Astrocyte (in vitro differentiated cells and primary cell): ENCODE measurements at places on chromosomes 4 and X.

GRCh38 chr4:41792166-41792565 is 43.6 kb upstream of the PHOX2B start:
- peaks cover 12% of the 10 kb centered on the region for H3K27me3 ChIP-seq
- no peak overlapping the region for H3K27ac ChIP-seq
- DNase-seq, result no peak
- no peaks in the 10 kb centered on the region for H3K4me1 ChIP-seq

GRCh38 chrX:123199338-123199737 is 15.3 kb downstream of the GRIA3 start:
- H3K36me3 ChIP-seq, result no peaks in the 10 kb centered on the region
- no peaks in the 10 kb centered on the region for H3K4me1 ChIP-seq
- H3K27ac ChIP-seq, result no peak overlapping the region
- DNase-seq, result no peak
- no peak overlapping the region for H3K4me3 ChIP-seq
- no peaks in the 10 kb centered on the region for H3K27me3 ChIP-seq

- no peaks in the 10 kb centered on the region for H3K36me3 ChIP-seq
- H3K27me3 ChIP-seq, result no peaks in the 10 kb centered on the region
- no peak for DNase-seq
These were observed 134.2 kb downstream of the MAML3 start for GRCh38 chr4:140019619-140020347.

GRCh38 chrX:56813318-56813837 is 84.3 kb downstream of the NBDY start:
- H3K4me1 ChIP-seq, result no peaks in the 10 kb centered on the region
- no peaks in the 10 kb centered on the region for H3K27me3 ChIP-seq
- H3K4me3 ChIP-seq, result no peak overlapping the region
- H3K36me3 ChIP-seq, result no peaks in the 10 kb centered on the region
- no peak overlapping the region for H3K27ac ChIP-seq
- peak; percentile 75 for DNase-seq

- H3K4me3 ChIP-seq, result no peak overlapping the region
- no peak for DNase-seq
- H3K36me3 ChIP-seq, result no peaks in the 10 kb centered on the region
- no peaks in the 10 kb centered on the region for H3K27me3 ChIP-seq
These were observed 281.4 kb upstream of the EDA2R start for GRCh38 chrX:66920296-66920695.

- H3K27ac ChIP-seq, result no peak overlapping the region
- no peaks in the 10 kb centered on the region for H3K27me3 ChIP-seq
- H3K4me3 ChIP-seq, result no peak overlapping the region
- peaks cover 7% of the 10 kb centered on the region for H3K4me1 ChIP-seq
- no peak for DNase-seq
These were observed 57.2 kb upstream of the HS3ST1 start for GRCh38 chr4:11485926-11486325.

DNA sequence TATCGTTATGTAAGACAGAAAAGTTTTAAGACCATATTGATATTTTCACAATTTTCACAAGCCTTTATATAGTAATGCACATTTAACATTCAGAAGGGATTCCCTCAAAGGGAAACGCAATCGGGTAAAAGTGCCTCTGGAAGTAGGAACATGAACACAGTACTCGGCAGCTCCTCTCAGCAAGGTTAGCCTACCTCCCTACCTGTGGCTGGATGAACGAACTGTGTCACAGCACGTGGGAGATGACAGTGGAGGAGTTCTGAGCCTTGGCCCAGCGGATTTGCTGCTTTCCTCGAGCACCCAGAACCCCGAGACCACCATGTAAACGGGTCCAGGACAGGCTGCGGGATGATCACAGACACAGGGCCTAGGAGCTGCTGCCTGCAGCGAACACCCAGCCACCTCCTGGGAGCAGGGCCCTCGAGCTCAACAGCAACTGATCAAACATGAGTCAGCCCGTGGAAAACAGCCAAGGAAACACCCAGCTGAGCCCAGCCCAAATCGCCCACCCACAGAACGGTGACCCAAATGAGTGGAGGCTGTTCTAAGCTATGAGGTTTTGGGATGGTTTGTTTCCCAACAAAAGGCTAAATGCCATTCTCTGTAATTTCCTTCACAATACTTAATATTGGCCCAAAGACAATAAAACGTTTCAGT is 30.4 kb downstream of the FAT1 start:
- peaks cover 11% of the 10 kb centered on the region for H3K36me3 ChIP-seq
- H3K4me3 ChIP-seq, result no peak overlapping the region
- H3K27ac ChIP-seq, result peak overlapping the region; percentile 46
- H3K27me3 ChIP-seq, result no peaks in the 10 kb centered on the region

DNA sequence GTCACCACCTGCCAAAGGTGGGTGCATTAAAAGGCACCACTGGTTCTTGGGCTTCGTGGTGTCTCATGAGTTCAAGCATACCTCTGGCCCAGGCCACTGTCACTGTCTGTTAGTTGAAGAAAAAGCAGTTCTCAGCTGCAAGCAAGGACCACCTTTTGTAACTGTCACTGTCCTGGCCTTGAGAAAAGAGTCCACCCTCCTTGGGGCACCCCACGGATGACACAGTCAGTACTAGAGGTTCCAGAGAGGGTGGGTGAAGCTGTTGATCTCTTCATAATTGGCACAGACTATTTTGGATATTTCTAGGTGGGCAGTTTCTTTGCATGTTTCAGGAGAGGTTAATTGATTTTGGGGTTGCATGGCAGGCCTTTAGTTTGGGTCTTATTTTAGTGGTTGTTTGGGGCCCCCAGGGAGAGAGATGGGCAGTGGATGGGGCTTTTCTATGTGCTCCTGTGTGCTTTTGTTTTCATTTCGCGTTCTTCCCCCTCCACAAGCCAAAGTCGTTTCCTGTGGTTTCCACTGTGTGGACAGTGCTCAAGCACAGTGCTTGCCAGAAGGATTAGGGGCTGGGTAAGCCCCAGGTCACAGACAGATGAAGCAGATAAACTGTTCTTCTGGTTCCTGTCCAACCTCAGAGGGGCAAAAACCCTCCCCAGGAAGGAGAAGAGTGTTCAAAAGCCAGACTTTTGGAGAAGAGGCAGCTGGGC is 156.2 kb upstream of the PPP1R2C start:
- no peaks in the 10 kb centered on the region for H3K27me3 ChIP-seq
- no peaks in the 10 kb centered on the region for H3K36me3 ChIP-seq
- H3K4me3 ChIP-seq, result no peak overlapping the region
- no peaks in the 10 kb centered on the region for H3K4me1 ChIP-seq
- no peak for DNase-seq
- no peak overlapping the region for H3K27ac ChIP-seq

GRCh38 chr4:94486372-94486801 is 34.6 kb downstream of the PDLIM5 start:
- no peak overlapping the region for H3K27ac ChIP-seq
- H3K4me3 ChIP-seq, result no peak overlapping the region
- H3K27me3 ChIP-seq, result no peaks in the 10 kb centered on the region
- peaks cover 3% of the 10 kb centered on the region for H3K36me3 ChIP-seq

DNA sequence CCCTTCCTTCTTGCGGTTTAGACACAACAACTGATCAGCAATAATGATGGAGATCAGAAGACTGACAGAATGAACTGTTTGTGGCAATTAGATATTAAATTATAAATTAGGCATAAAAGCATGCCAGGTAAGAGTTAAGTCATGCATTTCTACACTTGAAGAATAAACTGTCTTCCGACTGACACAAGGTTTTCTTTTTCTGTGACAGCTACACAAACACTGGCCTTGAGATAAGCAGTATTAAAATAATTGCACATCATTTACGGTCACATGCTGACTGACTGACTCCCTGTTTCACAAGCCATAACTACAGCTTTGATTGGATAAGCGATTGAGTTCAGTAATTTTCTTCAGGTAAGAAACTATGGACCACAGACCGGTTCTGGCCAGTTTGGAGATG is 56.2 kb downstream of the UBE2NL start:
- no peak overlapping the region for H3K4me3 ChIP-seq
- H3K27me3 ChIP-seq, result no peaks in the 10 kb centered on the region
- H3K4me1 ChIP-seq, result no peaks in the 10 kb centered on the region

GRCh38 chr4:114752391-114753165 is 154.0 kb downstream of the UGT8 start:
- H3K36me3 ChIP-seq, result no peaks in the 10 kb centered on the region
- H3K27ac ChIP-seq, result no peak overlapping the region
- no peak for DNase-seq
- H3K27me3 ChIP-seq, result no peaks in the 10 kb centered on the region
- H3K4me3 ChIP-seq, result no peak overlapping the region

GRCh38 chr4:148515248-148515647 is 73.0 kb upstream of the NR3C2 start:
- H3K27ac ChIP-seq, result no peak overlapping the region
- H3K4me3 ChIP-seq, result no peak overlapping the region
- H3K27me3 ChIP-seq, result no peaks in the 10 kb centered on the region

DNA sequence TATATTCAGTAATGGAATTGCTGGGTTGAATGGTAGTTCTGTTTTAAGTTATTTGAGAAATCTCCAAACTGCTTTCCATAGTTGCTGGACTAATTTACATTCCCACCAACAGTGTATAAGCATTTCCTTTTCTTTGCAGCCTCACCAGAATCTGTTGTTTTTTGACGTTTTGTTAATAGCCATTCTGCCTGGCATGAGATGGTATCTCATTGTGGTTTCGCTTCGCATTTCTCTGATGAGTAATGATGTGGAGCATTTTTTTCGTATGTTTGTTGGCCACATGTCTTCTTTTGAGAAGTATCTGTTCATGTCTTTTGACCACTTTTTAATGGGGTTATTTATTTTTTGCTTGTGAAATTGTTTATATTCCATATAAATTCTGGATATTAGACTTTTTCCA is 13.6 kb upstream of the MAGED4B start:
- no peaks in the 10 kb centered on the region for H3K36me3 ChIP-seq
- no peaks in the 10 kb centered on the region for H3K4me1 ChIP-seq
- no peak overlapping the region for H3K27ac ChIP-seq
- peak; percentile 53 for DNase-seq

DNA sequence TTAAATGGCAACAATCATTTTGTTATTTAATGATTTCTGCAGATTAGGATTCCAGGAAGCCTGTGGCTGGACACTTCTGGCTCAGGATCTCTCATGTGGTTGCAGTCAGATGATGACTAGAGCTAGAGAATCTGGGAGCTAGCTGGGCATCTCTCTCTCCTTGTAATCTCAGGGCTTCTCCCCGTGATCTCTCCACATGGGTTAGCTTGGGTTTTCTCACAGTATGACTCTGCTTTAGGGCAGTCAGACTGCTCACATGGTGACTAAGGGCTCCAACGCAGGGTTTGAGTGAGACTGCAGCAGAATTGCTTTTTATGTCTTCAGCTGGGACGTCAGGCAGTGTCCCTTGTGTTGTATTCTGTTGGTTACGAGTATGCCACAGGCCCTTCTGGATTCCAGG is 361.4 kb downstream of the CBLL2 start:
- H3K4me1 ChIP-seq, result peaks cover 8% of the 10 kb centered on the region
- peak; percentile 85 for DNase-seq
- H3K27me3 ChIP-seq, result no peaks in the 10 kb centered on the region
- H3K27ac ChIP-seq, result peak overlapping the region; percentile 73
- no peak overlapping the region for H3K4me3 ChIP-seq
- H3K36me3 ChIP-seq, result no peaks in the 10 kb centered on the region

DNA sequence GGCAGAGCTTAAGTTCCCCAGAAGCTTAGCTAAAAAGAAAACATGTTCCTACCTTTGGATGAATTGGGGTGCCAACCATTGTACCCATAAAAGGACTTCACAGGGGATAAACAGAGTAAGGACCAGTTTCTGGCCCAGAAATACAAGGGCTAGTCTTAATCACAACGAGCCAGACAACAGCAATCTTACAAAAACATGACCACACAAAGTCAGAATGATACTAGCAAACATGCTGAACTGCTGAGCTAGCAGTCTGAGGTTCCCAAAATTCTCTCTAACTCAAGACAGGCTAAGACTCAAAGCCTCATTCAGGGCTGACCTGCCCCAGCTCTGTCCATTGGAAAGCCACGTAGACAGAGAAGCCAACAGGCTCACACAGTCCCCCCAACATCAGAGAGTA is 40.3 kb downstream of the ATP11C start:
- H3K27ac ChIP-seq, result no peak overlapping the region
- H3K27me3 ChIP-seq, result no peaks in the 10 kb centered on the region
- H3K36me3 ChIP-seq, result no peaks in the 10 kb centered on the region
- H3K4me1 ChIP-seq, result peaks cover 18% of the 10 kb centered on the region
- H3K4me3 ChIP-seq, result no peak overlapping the region

GRCh38 chr4:30461218-30461617 is 259.0 kb upstream of the PCDH7 start:
- H3K27ac ChIP-seq, result no peak overlapping the region
- no peaks in the 10 kb centered on the region for H3K27me3 ChIP-seq
- no peak for DNase-seq

DNA sequence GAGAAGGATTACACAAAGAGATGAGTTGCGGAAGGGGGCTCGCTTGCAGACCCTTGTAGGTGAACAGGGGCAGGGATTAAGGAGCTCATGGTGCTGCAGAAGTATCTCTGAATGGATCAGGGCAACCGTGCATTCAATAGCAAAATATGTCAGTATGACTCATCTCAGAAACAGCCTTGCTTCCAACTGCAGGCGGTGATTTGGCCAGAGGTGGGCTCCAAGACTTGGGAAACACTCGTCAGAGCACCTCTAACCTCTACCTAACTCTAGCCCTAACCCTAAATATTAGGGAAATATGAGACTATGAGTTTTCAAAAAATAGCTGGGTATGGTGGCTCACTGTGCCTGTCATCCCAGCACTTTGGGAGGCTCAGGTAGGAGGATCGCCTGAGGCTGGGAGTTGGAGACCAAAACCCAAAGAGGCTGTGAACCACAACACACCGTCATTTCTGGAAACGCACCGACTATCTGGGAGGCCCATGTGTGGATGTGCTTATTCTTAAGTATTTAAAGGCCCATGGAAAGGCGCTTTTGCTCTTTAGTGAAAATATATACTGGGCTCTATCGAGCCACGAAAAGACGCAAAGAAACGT is 102.6 kb downstream of the DHRSX start:
- H3K4me3 ChIP-seq, result no peak overlapping the region
- no peaks in the 10 kb centered on the region for H3K27me3 ChIP-seq
- H3K36me3 ChIP-seq, result no peaks in the 10 kb centered on the region

DNA sequence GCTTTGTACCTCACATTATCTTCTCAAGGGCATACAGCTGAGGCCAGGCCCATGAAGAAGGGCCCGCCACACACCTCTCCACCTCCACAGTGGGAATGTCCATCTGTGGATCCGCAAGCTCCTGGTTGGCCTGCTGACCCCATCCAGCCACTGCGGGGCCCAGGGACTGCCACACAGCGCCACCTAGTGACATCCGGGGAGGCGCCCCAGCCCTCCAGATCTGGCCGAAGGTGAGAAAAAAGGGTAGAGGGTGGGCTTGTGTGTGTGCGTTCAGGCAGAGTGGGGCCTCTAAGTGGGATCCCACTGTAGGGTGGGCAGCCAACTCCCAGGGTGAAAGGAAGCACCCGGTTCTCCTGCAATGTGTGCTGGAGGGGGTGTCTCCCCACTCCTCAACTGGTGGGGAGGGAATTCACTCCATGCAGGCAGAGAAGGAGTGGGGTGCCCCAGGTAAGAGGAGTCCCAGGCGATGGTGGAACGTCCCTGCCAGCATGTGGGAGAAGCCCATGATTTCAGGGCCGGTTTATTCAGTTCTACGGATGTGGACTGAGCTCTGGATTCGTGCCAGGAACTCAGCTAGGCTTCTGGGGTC is 117.3 kb downstream of the ENPP6 start:
- peaks cover 2% of the 10 kb centered on the region for H3K27me3 ChIP-seq
- no peaks in the 10 kb centered on the region for H3K36me3 ChIP-seq
- DNase-seq, result no peak
- H3K4me3 ChIP-seq, result no peak overlapping the region
- H3K27ac ChIP-seq, result no peak overlapping the region
